ENCODE measurements at places on chromosomes 2 and 18.

DNA sequence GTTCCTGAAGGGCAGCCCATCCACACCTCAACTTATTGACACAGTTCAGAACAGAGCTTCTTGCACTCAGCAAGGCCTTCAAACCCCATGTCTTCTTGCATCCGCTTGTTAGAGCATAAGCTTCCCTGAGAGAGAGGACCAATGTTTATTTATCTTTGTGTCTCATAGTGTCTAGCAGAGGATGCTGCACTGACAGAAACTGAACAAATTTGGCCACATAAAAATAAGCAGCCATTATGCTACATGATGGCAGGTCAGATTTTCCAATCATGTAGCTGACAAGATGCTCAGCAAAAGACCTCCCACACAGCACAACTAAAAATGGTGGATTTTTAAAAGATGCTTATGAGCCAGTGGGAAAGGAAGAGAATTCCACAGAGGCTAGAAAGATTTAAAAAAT, 38.1 kb upstream of the SIGLEC15 start:
- no peak for DNase-seq

GRCh38 chr2:229519655-229520430, 194.5 kb downstream of the DNER start:
- no peak for DNase-seq

DNA sequence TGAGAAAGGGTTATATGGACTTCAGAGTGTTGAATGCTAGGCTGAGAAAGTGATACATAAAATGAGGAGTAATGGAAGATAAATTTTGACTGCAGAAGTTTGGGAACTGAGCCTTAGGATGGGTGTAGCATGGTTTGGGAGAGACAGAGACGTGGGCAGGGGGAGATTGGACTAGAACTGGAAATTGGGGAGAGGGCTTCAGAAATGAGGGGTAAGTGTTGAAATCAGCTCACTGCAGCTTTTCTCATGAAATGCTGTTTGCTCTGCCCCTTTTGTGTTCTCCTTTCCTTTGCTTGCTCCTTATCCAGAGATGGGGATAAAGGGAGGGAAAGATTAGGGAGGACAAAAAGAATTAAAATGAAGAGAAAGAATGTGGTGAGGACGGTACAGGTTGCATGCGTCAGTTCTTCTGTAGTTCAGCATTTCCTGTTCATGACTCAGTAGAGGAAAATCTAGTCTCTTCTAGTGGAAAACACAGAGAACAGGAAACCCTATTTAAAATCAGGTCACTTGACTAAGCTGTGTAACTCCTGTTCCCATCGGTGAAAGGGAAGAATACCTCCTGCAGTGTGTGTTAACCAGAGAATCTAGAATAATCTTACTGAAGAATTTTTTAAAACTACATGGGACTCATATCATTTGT, 105.6 kb downstream of the CRIM1 start:
- no peak for DNase-seq

GRCh38 chr2:190267302-190267701, 52.3 kb downstream of the HIBCH start:
- no peak for DNase-seq

DNA sequence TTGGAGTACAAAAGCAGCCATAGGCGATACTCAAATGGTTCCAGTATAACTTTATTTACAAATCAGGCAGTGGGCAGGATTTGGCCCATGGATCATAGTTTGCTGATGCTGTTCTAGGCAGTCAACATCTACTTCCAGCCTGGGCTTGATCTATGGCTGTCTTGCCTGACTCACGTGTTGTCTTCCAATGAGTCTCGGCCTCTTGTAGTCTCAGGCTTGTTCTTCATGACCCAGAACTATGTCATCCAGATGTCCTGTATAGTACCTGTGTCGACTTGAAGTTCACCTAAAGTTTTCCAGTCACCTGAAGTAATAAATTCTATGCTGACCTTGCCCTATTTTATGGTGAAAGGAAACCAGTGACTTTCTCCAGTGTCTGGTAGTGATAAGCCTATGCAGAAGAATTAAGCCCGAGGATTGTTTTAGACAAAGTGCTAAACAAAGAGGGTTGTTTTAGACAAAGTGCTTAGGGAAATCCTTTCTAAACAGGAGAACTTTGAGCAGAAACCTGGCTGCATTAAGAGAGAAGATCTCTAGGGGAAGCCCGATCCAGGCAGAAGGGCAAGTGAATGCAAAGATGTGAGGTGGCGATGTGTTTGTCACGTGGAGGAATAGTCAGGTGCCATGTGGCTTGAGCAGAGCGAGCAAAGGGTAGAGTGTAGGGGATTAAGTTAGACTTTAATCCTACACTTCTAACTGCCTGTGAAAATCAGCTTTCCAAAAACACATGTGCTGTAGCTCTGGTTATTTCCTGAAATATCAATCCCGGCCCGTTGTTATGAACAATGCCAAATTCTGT, 8.5 kb upstream of the THNSL2 start:
- no peak for DNase-seq
